SJSA1 (cell line): ENCODE measurements at places on chromosomes 1 and 21.
A peak's percentile ranks its signal among the peaks of the same experiment; 100 is the strongest.

GRCh38 chr21:43768868-43769167 is 7.3 kb downstream of the CSTB start:
- no peak for DNase-seq

- DNase-seq = no peak
These were observed 62.8 kb upstream of the BCL9 start for GRCh38 chr1:147478521-147478920.

- DNase-seq = no peak
These were observed 102.6 kb downstream of the PTGS2 start for GRCh38 chr1:186577633-186578032.

GRCh38 chr1:19445417-19446342 is 39.7 kb downstream of the CAPZB start:
- no peak for DNase-seq

- no peak for DNase-seq
These were observed 9.5 kb downstream of the UCK2 start for GRCh38 chr1:165836664-165837482.

DNA sequence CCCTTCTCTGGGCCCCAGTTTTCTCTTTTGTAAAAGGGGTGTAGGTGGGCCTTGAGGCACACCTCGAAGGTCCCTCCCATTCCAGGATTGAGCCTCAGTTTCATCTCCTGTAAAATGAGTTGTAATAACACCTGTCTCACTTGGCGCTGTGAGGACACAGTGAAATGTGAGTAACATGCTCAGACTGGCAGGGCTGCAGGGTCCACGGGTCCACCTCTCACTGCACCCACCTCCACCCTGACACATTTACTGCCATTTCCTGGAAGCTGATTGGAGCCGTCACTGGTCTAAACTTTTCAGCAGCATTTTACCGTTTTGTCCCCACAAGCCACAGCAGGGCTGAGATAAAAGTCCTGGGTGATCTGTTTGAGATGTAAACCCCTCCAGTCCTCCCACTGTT is 398.0 kb downstream of the PTPRU start:
- peak; percentile 11 for DNase-seq

DNA sequence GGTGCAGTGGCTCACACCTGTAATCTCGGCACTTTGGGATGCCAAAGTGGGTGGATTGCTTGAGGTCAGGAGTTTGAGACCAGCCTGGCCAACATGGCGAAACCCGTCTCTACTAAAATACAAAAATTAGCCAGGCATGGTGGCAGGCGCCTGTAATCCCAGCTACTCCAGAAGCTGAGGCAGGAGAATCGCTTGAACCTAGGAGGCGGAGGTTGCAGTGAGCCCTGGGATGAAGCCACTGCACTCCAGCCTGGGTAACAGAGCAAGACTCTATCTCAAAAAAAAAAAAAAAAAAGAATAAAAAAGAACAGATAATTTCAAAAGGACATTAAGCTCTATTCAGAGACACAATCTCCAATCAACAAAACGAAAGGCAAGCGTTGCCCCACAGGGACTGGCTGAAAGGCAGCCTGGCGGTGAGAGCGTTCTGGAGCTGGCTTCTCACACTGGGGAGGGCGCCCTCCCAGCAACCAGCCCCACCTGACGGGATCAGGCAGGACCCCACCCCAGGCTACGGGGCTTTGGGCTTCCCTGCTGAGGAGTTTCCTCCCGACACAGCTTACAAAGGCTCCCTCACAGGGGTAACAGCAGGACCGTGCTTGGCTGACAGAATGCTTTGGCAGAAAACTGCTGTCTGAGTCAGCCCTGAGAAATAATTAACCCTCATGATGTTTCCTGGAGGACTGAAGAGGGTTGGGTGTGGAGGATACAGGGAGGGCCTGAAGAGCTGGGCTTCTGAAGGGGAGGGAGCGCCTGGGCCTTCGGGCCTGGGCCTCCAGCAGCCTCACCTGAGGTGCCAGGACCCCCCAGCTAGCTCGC is 31.1 kb upstream of the SRP9 start:
- DNase-seq = peak; percentile 79

DNA sequence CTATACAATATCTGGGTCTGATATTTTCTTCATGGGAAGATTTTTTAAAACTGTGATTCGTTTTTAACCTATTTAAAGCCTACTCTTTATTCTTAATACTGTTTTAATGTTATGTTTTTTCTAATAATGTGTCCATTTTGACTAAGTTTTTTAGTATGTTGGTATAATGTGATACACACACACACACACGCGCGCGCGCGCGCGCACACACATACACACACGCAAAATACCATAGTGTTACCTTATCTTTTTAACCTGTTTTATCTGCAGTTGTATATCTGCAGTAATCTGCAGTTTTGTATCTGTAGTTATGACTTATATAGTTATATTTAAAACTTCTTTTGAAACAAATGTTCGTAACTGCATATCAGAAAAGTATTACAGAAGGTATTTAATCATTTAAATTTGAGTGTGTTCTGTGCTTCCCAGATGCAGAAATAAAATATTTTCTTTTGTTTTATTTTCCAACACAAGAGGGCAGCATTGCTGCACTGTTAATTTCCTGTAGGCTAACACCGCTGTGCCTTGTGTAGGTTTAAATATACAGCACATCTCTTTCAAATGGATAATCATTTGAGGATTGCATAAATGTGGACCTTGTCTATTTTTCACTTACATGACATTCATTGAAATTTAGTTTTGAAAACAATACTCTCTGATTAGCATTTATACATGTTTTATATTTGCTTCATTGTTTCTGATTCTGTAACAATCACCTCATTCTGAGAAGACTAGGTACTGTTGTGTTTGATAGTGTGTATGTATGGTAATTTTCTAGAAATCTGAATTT is 166.1 kb downstream of the PDE4B start:
- no peak for DNase-seq

- no peak for DNase-seq
These were observed 30.5 kb upstream of the NTNG1 start for GRCh38 chr1:107110326-107110725.

GRCh38 chr1:88612773-88613172 is 71.3 kb upstream of the PKN2 start:
- no peak for DNase-seq

DNA sequence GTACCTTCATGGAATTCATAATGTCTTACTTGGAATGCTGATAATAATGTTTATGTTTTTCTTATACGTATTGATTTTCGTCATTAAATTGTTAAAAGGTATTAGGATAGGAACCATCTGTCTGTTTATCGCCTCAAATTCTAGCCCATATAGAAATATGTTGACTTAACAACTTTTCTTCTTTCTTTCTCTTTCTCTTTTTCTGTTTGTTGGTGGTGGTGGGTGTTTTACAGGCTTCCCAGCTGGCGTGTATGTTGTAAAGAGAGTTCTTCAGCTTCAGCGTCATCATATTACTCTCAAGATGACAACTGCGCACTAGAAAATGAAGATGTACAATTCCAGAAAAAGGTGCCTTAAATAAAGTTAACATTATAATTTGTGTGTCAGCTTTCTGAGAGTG is 18.3 kb downstream of the SUCO start:
- no peak for DNase-seq

DNA sequence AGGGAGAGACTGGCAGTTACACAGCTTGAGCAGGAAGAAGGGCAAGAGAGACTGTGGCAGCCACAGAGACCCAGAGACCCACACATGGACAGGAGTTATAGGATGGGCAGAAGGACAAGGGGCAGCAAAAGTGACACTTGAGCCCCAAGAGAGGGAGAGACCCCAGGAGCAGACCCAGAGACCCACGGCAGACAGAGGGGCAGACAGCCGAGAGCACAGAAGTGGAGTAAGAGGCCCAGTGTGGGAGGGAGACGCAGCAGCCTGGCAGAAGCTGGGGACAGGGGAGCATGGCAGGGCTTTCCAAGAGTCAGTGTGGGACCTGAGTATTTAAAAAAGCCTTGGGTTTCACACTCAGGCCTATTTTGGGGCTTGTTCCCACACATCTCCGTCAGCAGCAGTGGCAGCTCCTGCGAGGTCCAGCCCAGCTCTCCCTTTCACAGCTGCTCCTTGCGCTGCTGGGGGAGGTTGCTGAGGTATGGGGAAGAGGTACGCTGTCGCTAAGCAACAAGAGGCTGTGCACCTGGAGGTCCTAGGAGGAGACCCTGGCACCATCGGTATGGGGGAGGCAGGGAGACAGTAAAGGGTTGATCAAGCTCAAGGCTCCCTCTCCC is 9.0 kb upstream of the MEF2D start:
- DNase-seq = no peak
